AG04450 (cell line): ENCODE measurements at places on chromosomes 13 and 19. TPM values are rescaled to one million over a fixed set of nuclear protein-coding genes. Genes with fewer than 3 reads are reported as not detected.
A peak's percentile ranks its signal among the peaks of the same experiment; 100 is the strongest.

The NLRP4 gene
- polyA plus RNA-seq, result not detected in 2 replicates

The GNG7 gene
- 0.56 and 0.57 TPM in 2 replicates for polyA plus RNA-seq

DNA sequence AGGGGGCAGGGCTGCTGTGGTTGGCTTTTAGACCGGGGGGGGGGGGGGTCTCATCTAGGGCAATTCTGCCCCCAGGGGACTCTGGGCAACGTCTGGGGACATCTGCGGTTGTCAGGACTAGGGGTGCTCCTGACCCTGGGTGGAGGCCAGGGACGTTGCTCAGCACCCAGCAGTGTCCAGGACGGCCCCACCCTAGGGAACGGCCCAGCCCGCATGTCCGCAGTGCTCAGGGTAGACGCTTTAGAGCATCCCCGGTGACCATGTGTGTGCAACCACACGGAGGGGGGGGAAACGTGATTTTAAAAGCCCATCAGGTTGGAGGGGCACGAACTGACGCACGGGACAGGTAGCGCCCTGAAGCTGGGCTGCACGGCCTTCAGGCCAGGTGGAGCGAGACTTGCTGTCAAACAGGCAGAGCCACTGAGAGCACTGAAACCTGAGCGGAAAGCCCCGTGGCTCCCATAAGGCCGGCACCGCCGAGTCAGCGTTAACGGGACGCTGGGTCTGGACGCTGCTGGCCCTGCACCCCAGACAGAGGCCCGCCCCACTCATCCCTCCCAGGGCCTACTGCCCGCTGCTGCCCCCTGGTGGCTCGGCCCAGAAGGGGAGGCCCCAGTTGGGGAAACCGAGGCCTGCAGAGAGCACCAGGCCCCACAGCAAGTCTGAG, 8.3 kb downstream of the CACTIN start:
- peak; percentile 15 for DNase-seq

- DNase-seq, result no peak
Measured at GRCh38 chr13:27783111-27783510, 9.2 kb upstream of the GSX1 start.

GRCh38 chr13:110361365-110361911, 54.4 kb downstream of the COL4A2 start:
- DNase-seq, result no peak
